ENCODE measurements at places on chromosomes 2 and 18.

GRCh38 chr2:10890706-10891270, 20.9 kb upstream of the KCNF1 start:
- DNase-seq: no peak

GRCh38 chr2:182378759-182379158, 48.1 kb downstream of the PDE1A start:
- no peak for DNase-seq

GRCh38 chr2:61566566-61566965, 28.4 kb upstream of the XPO1 start:
- no peak for DNase-seq

GRCh38 chr2:164842624-164842966, 972 bp upstream of the COBLL1 start:
- no peak for DNase-seq

GRCh38 chr2:232543491-232543890, 4.0 kb downstream of the CHRNG start:
- DNase-seq: no peak

DNA sequence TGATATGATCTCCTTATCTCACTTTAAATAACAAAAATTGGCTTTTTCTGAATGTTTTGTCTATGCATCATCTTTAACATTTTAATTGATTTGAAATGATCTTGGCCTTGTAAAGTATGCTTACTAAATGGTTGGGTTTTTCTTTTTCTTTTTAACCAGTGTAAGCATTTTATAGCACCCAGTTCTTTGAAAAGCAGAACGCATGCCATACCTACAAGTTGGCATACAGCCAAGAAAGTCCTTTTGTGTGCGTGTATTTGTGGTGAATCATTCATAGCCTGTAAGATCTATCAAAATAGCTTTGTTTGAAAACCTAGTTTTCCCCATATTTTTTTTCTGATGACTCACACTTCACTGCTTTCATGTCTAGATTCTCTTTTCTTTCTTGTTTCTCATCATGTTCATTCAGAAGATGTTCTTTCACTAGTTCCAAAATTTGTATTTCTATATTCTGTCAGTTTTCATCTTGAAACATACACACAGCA, 4.1 kb upstream of the VRK2 start:
- no peak for DNase-seq

DNA sequence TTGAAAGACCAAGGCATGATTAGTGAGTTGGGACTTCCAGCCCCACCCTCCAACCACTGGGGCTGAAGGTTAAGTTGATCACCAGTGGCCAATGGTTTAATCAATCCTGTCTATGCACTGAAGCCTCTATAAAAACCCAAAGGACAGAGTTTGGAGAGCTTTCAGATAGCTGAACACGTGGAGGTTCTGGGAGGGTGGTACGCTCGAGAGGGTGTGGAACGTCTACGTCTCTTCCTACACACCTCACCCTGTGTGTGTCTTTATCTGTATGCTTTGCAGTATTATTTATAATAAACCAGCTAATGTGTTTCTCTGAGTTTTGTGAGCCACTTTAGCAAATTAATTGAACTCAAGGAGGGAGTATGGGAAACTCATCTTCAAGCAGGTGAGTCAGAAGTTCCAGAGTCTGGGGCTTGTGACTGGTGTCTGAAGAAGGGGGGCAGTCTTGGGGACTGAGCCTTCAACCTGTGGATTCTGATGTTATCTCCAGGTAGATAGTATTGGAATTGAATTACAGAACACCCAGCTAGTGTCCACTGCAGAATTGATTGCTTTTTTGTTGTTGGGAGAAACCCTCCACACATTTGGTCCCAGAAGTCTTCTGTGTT, 20.3 kb downstream of the ACTR3 start:
- DNase-seq: no peak

DNA sequence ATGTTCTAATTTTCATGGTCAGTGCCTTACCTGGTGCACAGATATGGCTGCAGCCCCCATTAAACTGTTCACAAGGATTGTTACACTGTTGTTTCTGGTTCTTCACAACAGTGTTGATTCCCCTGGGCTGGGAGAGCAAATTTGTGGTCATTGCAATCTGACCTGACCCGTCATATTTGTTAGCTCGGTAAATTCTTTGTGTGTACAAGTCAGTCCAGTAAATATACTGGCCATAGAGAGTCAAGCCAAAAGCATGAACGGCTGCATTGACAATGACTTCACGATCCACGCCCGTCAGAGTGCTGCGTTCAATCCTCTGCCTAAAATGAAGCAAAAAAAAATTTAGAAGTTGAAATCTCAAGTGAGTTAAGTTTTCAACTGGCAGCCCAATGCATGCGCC, 134.6 kb downstream of the DHRS9 start:
- DNase-seq: no peak

GRCh38 chr18:67589325-67589724, 72.8 kb upstream of the DSEL start:
- no peak for DNase-seq

GRCh38 chr2:224711859-224712665, 4.1 kb downstream of the CCDC195 start:
- DNase-seq: no peak

- no peak for DNase-seq
These were observed 1.3 kb downstream of the SDC1 start for GRCh38 chr2:20223407-20224163.

DNA sequence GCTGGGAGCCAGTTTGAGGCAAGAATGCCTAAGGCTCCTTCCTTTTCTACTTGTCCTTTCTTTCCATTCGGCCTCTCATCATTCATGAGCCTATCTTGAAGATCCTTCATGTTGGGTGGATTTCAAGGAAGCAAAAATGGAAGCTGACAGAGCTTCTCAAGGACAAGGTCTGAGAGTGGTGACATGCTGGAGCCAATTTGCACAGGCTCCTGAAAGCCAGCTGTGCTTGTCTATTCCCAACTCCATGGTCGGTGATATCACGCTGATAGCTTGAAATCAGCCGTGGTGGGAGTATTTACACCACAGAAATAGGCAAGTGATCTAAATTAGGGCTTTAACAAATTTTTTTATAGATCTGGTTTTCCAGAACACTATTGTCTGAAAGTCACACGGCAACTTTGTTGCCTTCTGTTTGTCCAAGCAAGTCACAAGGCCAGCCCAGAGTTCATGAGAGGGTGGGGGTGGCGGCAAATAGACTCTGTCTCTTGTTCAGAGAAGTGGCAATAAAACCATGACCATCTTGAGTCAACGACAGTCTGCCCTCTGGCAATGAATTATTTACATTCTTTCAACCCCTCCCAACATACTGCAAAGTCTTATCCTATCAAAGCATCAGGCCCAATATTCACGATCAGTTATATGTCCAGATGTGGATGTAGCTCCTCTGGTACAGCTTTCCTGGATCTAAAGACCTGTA, 49.9 kb upstream of the SLC35F5 start:
- no peak for DNase-seq

- peak; percentile 31 for DNase-seq
These were observed 217.0 kb upstream of the DTNA start for GRCh38 chr18:34493099-34493544.

- no peak for DNase-seq
These were observed 91.2 kb downstream of the GLI2 start for GRCh38 chr2:120826716-120827410.

DNA sequence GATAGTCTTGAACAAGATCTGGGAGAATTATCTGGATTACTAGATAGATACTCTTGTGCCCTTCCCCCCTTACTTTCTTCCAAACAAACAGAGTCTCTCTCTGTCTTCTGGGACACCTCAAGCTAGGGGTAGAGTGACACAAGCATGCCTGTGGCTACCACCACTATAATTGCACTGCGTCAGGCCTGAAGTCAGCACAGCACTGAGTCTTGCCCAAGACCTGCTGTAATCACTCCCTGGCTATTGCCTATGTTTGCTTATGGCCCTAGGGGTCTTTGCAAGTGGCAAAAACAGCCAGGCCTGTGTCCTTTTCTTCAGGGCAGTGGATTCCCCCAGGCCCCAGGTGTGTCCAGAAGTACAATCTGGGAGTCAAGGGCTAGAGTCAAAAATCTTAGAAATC, 106.6 kb downstream of the SLC5A7 start:
- no peak for DNase-seq

DNA sequence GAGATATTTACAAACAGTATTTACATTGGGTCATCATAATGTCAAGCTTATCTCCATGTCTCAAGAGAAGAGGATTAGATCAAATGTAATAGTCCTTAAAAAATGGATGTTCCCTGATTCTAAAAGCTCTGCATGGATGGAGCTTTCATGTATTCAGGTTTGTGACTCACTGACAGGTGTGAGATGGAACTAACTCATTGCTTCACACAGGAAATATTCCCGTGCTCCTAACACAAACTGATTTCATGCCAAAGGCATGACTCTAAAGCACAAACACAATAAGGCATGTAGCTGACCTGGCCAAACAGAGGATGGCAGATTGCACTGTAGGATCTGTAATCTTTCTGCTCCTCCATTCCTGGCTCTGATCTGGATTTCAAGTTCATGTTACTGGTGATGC, 110.0 kb downstream of the ALK start:
- no peak for DNase-seq

GRCh38 chr2:88828397-88829137, 137.1 kb downstream of the RPIA start:
- no peak for DNase-seq

DNA sequence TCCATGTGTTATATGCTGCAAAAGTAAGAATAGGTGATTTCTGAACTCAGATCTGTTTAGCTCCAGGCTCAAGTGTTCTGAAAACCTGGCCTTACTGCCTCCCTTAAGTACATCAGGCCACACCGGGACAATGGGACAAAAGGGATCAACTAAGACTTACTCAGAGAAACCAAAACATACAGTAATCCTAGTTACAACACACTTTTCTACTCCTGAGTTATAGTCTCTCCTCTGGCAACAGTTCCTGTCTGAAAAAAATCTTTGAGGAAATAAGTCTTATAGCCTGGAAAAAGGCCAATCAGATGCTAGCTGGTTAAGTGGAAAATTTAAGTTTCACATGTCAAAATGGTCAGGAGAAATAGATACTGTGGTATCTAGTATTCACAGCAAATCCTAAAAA, 5.6 kb downstream of the METTL5 start:
- DNase-seq: no peak

DNA sequence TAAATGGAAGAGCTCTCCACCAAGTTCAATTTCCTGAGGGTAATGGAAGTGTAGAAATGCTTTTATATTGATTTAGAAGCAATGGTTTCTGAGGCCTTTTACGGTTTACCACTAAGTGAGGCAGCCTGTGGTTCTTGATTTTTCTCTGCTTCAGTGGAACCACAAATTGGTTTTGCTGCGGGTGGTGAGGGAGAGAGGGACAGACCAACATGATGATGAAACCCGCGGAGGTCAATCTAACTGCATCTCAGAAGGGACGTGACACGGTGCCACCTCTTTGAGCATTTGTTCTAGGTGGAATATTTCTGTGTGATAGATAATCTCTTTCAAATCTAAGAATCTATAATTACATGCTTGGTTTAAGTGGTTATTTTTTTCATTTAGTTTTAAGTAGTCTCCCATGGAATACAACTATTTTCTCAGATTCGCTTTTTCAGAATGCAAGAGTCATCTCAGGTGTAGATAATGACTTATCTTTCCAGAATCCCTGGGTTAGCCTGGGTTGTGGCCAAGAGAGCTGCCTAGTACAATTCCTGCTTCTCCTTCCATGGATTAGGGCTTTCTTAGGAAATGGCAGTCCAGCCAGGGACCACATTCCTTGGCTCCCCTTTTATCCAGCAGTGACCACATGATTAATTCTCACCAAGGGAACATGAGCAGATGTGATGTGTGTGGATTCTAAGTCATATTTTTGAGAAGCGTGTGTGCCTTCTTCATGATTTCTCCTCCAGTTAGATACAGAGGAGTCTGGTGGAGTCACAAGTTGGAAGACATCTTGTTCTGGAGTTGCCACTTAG, 52.5 kb downstream of the KCNE4 start:
- DNase-seq: no peak

GRCh38 chr2:221451862-221452788, 120.0 kb downstream of the EPHA4 start:
- no peak for DNase-seq

DNA sequence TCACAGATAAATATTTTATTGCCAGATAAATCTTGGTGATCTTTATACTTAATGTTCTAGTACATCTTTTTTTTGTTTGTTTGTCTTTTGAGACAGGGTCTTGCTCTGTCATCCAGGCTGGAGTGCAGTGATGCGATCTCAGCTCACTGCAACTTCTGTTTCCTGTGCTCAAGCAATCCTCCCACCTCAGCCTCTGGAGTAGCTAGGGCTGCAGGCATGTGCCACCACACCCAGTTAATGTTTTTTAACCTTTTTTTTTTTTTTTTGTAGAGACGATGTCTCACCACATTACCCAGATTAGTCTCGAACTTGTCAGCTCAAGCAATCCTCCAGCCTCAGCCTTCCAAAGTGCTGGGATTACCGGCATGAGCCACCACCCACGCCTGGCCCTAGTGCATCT, 9.1 kb upstream of the C1GALT1C1L start:
- DNase-seq: no peak

- DNase-seq: no peak
These were observed 1.3 kb downstream of the RAB31 start for GRCh38 chr18:9709304-9709877.

- no peak for DNase-seq
These were observed 207.5 kb upstream of the FOSL2 start for GRCh38 chr2:28185153-28185552.

- no peak for DNase-seq
These were observed 117.6 kb upstream of the DAPL1 start for GRCh38 chr2:158677542-158677941.

DNA sequence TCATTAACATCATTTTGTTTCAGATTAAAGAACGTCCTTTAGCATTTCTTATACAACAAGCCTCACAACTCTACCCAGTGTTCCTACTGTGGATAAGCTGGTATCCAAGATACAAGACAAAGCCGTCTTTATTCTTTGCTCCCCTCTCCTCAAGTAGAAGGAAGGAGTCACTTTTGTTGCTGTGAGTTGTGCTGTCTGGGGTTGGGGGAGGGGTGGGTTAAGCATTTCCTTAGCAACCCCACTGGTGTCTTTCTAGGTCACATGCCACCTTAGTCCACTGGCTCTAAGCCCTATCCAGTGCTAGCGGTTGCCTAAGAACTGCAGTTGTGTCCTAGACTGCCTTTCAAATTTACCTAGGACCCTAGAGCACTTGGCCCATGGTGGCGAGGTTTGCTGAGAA, 155.6 kb upstream of the PIEZO2 start:
- no peak for DNase-seq

- DNase-seq: no peak
These were observed 48.9 kb upstream of the ATG16L1 start for GRCh38 chr2:233202531-233202944.

GRCh38 chr2:54545702-54546450, 89.7 kb downstream of the SPTBN1 start:
- no peak for DNase-seq

- DNase-seq: no peak
These were observed 91.3 kb upstream of the RAB27B start for GRCh38 chr18:54736981-54737380.

DNA sequence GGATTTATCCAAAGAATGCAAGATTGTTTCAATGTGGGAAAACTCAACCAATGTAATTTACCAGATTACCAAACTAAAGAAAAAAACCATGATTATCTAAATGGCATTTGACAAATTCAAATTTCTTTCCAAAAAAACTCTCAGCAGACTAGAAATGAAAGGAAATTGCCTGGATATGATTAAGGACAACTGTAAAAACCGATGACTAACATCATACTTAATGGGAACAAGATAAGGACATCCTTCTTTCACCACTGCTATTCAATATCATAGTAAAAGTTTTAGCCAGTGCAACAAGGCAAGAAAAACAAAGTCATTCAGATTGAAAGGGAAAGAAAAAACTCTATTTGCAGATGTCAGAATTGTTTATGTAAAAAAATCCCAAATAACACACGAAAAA, 4.4 kb upstream of the CCDC150 start:
- no peak for DNase-seq

GRCh38 chr2:127142663-127143630, 36.0 kb upstream of the BIN1 start:
- DNase-seq: no peak
